Activated CD4-positive, alpha-beta T cell treated with anti-CD3 and anti-CD28 coated beads, Interleukin-2, amount 50 U/mL, for 48 hours (primary cell): ENCODE measurements at places on chromosomes 3 and 15.
A peak's percentile ranks its signal among the peaks of the same experiment; 100 is the strongest.

GRCh38 chr15:92625251-92625980 is 30.2 kb downstream of the FAM174B start:
- no peak for DNase-seq

DNA sequence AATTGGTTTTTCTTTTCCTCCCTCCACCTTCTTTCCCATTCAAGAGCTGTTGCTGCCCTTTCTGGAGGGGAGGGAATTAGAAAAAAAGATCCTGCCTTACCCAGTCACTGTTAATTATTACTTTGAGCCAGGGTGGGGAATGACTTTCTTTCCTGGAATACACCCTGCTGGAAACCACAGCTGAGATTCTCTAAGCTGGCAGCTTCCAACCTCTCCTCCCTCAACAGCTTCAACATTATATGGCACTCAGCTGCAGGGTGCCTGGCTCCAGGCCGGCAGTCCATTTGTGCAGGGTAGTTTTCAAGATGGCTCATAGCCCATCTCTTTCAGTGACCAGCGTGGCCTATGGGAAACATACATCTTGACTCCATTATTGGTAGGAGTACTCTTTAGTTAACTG is 105.8 kb downstream of the UBE3A start:
- no peak for DNase-seq

- no peak for DNase-seq
Measured at GRCh38 chr3:139456386-139456785, 19.9 kb downstream of the RBP2 start.

GRCh38 chr15:90002428-90002844 is 1.3 kb downstream of the ZNF710 start:
- peak; percentile 50 for DNase-seq
